ENCODE measurements at places on chromosomes 1 and 21.

DNA sequence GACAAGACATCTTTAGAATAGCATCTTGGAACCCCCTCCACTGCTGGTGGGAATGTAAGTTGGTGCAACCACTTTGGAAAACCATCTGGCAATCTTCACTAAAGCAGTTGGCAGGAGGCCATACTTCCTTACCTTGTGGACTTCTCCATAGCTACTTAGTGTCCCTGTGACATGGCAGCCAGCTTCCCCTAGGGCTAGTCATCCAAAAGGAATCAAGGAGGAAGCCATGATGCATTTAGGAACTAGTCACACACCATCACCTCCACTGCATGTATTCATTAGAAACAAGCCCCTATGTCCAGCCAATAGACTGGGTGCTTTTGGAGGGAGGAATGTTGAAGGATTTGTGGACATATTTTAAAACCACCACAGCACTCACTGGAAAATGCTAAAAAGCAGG is 19.9 kb downstream of the MX2 start:
- no peak for DNase-seq

- DNase-seq: peak; percentile 68
Observed at GRCh38 chr1:2314803-2315673, 76.3 kb downstream of the MORN1 start.

- no peak for DNase-seq
Observed at GRCh38 chr1:228013131-228013934, 6.5 kb downstream of the WNT3A start.

DNA sequence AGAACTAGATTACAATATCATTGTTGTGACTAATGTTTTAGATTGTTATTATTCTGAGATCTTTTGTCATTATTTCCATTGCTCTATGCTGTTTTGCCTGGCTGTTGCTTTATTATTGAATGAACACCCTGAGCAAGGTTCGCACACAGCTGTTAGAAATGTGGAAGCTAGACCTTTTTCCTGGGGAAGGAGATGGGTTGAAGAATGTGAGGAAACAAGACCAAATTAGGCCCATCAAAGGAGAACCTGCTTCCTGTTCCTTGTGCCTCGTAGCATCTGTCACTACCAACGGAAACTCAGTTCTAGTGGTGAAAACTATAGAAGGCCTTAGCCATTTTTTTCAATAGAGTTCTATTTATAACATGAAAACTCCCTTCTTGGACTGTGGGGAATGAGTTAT is 68.7 kb downstream of the RGL1 start:
- no peak for DNase-seq

GRCh38 chr1:177443003-177443402 is 272.2 kb downstream of the BRINP2 start:
- no peak for DNase-seq

DNA sequence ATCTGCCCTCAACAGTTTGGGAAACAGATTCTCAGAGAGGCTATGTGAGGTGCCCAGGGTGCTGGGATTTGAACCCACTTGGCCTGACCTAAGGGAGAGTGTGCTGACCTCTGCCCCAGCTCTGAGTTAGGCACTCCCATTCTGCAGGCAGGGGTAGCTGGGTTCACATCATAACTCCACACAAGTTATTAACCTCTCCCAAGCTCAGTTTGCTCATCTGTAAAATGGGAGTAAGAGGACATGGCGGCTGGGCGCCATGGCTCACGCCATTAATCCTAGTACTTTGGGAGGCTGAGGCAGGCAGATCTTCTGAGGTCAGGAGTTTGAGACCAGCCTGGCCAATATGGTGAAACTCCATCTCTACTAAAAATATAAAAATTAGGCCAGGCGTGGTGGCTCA is 8.9 kb upstream of the SLC25A33 start:
- DNase-seq: no peak

- DNase-seq: no peak
Observed at GRCh38 chr1:157682710-157683437, 17.7 kb downstream of the FCRL3 start.

DNA sequence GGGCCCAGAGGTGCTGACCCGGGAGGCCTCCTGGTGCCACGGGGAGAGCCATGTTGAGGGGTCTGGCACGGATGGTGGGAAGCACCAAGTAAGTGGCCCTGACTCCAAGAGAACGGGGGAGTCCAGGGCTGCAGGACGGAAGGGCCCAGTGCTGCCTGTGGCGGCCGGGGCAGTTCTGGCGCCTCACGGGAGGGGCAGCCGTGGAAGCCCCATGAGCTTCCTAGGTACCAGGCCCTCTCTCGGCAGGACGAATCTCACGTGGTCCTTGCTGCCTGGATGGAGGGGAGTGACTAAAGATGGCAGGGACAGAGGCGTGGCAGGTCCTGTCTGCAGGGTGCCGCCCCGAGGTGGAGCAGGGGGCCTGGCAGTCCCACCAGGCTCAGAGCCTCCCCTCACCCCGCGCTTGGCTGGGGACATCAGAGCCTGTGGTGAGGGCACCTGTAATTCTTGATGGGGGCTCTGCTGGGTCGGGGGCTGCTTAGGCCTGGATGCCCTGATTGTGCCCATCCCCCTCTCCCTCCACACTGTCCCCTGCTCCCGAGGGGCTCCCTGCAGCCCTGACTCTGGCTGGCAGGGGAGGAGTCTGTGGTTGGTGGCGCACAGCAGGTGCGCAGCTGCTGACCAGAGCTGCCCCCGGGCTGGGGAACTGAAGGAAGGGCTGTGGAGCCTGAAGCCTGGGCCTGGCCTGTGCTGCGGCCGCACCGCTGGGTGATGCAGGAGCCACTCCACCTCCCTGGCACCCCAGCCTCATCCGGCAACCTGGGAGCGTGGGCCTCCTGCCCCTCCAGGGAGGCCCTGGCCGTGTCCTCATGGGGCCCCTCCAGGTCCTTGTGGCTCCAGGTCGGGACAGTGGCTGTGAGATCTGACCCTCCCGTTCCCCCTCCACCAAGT is 31.4 kb downstream of the POFUT2 start:
- peak; percentile 5 for DNase-seq

GRCh38 chr1:21779613-21780521 is 3.1 kb downstream of the USP48 start:
- DNase-seq: no peak

DNA sequence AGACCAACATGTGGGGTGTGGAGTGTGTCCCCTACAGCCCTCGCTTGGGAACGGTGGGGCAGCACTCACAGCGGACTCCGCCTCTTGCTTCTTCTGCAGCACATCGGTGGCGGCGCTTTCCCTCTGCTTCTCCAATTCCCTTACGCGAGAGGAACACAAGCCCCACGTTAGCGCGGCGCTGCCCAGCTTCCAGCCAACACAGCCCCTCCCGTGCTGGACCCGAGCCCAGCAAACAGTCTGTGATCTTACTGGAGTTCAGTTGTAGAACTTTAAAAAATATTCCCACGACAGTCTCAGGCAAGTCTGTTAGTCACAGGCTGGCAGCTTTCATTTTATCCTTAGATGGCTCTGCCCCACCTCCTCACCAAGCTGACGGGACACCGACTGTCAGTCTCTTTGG is 13.6 kb downstream of the THAP3 start:
- no peak for DNase-seq

DNA sequence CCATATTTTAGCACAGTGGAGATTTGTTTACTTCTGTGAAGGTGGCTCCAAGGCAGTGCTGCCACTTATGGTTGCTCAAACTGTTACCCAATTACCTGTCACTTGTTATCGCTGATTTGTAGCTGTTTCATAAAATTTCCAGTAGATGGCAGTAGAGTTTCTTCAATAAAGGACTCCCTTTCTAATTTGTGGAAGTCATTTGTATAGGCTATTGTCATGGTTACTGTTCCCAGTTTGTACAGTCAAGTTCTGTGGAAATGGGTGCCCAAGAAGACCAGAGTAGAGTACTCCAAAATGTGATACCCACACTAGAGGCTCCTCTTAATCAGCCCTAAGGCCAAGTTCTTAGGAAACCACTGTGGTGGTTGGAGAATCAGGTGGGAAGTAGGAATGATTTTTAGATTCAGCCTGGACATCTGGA is 186.1 kb downstream of the CLEC20A start:
- peak; percentile 41 for DNase-seq

DNA sequence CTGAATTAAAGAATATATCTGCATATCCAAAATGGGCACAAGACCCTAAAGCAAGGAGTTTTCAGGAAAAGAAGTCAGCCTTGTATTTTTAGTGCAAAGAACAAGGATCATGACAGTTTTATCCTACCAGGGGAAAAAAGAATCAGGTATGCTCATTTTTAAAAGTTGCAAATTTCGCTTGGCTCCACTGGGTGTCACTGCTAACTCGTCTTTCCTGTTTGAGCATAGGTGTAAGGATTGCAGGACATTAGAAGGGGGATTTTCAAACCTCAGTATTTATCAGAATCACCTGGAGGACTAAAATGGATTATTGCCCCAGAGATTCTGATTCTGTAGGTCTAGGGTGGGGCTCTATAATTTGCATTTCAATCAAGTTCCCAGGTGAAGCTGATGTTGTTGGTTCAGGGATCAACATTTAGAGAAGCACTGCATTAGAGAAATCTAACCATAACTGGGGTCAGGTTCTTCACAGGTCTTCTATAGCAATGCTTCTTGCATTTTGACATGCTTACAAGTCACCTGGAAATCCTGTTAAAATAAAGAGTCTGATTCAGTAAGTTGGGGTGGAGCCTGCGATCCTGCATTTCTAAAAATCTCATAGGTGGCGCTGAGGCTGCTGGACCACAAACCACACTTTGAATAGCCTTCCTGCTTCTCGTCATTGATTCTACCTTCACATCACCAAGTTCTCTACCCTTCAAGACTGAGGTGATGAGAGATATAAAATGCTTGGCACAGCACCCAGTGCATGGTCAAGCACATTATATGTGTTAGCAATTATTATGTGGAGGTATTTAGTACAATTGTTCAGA is 39.6 kb downstream of the NUF2 start:
- DNase-seq: peak; percentile 26

GRCh38 chr1:88979749-88980116 is 12.7 kb downstream of the KYAT3 start:
- no peak for DNase-seq

- peak; percentile 87 for DNase-seq
Observed at GRCh38 chr1:16055613-16056520, 12.3 kb downstream of the CLCNKB start.

DNA sequence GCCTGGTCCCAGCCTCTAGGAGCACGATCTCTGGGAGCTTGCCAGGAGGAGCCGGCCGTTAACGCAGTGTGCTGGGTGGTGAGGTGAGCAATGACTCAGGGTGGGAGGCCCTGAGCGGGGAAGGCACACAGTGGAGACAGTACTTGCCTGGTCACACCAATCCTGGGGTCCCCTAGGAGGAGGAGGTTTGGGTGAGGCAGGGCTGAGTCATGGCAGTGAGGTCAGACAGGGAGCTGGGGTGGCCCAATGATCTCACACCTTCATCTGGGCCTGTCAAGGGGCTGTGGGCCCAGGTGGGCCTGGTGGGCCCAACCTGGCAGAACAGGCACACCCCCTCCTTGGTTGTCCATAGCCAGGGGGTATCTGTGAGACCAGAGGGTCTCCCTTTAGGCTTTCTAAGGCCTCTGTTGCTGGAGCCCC is 8.6 kb upstream of the EDN2 start:
- DNase-seq: peak; percentile 98

DNA sequence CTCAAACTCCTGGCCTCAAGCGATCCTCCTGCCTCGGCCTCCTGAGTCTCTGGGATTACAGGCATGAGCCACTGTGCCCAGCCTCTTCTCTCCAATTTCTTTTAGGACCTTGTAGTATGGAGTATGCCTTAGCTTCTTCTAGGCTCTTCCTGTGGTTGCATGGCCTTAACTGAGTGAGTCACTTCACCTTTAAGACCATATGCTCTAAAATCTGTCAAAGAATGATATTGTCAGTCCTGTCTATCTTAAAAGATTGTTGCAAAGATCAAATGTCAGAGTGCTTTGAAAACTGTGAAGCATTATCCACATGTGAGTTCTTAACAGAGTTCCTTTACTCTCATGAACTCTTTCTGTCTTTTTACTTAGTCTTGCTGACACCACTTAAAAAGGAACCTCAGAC is 37.2 kb downstream of the ATP2B4 start:
- peak; percentile 29 for DNase-seq

DNA sequence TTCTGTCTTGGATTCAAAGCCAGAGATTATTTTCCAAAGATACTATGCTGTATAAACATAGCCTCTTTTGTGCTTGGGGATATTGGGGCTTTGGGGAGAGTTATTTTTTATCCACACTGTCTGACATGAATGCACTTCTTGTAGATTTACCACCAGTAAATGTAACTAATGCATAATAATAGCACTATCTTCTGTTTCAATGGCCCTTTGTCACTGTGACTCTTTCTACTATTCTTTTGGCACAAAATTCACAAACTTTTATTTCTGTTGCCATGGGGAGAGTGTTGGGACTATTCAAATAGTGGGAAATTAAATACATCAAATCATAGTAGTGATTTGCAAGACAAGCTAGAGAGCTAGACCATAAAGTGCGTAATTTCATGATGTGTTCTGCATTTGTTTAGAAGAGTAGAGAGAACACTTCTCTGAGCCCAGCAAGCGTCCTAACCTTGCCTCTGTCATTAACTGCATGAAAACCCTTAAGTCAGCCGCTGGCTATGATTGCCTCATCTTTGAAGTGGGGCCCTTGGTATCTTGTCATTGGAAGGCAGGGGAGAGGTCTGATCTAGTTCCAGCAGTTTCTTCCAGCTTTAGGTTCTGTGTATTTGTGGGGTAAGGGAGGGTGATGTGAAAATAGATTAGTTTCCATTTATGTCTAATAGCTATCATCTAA is 154.4 kb downstream of the HHAT start:
- DNase-seq: no peak

GRCh38 chr1:210372931-210373627 is 44.4 kb downstream of the HHAT start:
- no peak for DNase-seq

- DNase-seq: no peak
Observed at GRCh38 chr1:178612261-178612660, 99.4 kb downstream of the TEX35 start.

DNA sequence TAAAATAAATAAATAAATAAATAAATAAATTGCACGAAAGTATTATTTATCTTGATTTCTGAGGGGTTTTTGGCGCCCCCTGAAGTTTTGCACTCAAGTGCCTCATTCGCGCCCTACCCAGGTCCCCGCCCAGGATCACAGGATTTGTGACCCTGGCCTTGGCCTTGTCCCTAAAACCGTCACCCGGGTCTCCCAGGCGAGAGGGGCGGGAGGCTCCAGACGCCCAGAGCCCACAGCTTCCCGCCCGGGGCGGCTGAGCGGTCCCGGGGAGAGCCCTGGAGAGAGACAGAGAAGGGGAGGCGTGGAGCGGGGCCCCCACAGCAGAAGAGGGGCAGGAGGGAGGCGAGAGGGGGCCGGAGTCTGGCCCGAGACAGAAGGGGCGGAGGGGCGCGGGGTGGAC is 91.8 kb upstream of the CASZ1 start:
- DNase-seq: no peak

DNA sequence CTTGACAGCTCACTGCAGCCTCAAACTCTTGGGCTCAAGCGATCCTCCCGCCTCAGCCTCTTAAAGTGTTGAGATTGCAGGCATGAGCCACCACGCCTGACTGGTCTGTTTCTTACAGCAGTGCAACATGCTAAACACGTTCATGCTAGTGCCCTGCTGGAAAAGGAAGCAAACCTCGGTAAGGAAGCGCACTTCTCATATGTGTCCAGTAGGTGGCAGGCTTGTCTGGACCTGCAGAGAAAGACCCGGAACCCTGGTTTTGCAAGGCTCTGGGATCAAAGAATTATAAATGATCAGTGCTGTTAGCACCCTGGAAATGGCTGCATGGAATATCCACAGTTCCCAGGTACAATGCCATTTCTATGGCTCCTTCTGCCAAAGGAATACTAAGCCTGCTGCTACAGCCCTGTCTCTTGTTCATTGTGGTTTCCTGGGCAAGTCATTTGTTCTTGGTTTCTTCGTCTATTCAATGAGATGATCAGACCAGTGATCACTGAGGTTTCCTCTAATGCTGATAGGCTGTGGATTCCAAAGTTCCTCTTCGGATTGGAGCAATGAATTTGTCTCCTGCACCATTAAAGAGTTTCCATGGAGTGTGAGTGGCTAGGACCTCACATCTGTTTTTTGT is 15.9 kb downstream of the RNU5D-1 start:
- DNase-seq: peak; percentile 73
